ENCODE measurements at places on chromosomes 2 and 18. TPM values are rescaled to one million over a fixed set of nuclear protein-coding genes. Genes with fewer than 3 reads are reported as not detected.

- DNase-seq = no peak
Measured at GRCh38 chr2:144745424-144745823, 225.5 kb upstream of the ZEB2 start.

C2orf81 gene
- 2.2 TPM for polyA plus RNA-seq

- no peak for DNase-seq
Measured at GRCh38 chr2:88554189-88554588, 73.1 kb downstream of the EIF2AK3 start.

KCNE4 gene
- polyA plus RNA-seq = 3.9 TPM

DNA sequence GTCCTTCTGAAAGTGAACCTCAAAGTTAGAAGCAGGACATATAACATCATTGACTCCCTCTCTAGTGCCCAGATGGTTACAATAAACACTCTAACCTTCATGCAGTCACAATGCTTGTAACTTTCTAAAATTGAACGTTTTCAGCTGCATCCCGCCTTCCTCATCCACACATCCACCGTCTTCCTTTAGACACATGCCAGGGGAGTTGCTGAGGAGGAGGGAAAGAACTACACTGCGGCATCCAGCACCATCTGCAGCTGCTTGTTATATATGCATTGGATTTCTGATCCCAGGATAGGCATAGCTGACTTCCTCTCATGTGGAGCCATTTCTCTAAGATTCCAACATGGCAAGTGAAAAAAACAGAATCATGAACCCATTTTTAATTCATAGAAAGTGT lies 96.8 kb downstream of the FBXO15 start:
- no peak for DNase-seq

GRCh38 chr2:25897506-25897905 lies 19.2 kb upstream of the ASXL2 start:
- no peak for DNase-seq

Measured in forelimb muscle (tissue), 1 donor.